ENCODE measurements at places on chromosomes 13 and 19.
A peak's percentile ranks its signal among the peaks of the same experiment; 100 is the strongest.

GRCh38 chr19:38070573-38070972, 153.4 kb downstream of the DPF1 start:
- no peak for DNase-seq

GRCh38 chr13:109568339-109568818, 218.0 kb downstream of the IRS2 start:
- DNase-seq, result no peak

GRCh38 chr19:51002542-51003311, 1.3 kb upstream of the KLK8 start:
- peak; percentile 68 for DNase-seq

- DNase-seq, result peak; percentile 63
Measured at GRCh38 chr19:54162241-54162805, 2.8 kb upstream of the LENG1 start.

- DNase-seq, result no peak
Measured at GRCh38 chr19:3073159-3073563, 10.9 kb upstream of the TLE5 start.

GRCh38 chr19:29896802-29897201, 45.2 kb upstream of the URI1 start:
- DNase-seq, result no peak

GRCh38 chr13:74000876-74001275, 133.3 kb downstream of the KLF12 start:
- no peak for DNase-seq

DNA sequence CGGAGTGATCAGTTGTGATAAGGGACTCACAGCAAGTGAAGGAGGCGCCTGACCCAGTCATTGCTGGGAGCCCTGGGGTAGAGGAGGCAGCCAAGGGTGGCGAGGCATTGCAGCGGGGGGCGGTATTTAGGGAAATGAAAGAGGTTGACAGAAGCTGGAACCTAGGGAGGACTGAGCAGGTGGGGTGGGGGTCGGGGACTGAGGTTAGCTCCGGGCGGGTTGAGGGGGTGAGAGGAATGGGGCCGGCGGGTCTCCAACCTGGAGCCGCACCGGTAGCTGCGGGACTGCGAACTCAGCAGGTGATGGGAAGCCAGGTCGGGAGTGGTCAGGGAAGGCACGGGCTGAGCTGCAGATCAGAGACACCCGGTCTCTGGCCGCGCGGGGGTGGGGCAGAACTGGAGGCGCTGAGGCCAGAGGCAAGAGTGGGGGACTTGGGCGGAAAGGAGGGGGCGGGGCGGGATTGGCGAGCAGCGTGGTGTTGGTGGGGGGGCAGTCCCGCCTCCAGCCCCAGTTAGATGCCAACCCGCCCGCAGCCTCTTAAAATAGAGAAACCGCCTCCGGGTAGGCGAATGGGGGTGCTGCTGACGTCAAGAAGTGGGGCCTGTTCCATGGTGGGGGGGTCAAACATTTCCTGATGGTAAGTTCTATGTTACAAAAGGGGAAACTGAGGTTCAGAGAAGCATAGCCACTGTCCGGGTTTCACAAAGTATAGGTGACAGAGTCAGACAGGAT, 1.5 kb downstream of the MAST3 start:
- DNase-seq, result peak; percentile 43

DNA sequence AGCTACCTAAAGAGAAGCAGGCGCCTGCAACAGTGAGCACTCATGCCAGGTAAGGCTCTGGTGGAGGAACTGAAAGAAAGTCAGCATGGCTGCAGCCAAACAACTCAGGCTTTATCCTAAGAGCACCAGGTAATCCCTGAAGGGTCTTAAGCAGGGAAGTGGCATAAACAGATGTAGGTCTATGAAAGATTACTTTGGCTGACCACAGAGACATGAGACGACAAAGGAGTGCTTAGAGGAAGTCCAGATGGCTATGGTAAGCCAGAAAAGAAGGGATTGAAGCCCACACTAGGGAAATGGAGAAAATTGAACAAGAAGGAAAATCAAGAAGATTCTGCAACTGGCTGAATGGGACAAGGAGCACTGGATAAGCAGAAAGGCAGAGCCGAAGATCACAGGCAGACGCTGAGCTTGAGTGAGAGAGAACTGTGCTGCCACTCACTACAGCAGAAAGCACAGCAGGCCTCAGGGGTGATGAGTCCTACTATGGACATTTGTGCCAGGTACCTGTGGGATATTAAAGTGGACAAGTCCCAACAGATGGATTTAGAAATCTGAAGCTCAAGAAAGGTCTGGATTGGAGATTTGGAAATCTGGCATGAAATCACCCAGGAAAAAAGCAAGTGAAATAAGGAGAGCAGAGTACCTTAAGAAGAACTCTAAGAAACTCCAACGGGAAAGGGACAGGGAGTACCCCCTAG, 4.2 kb downstream of the RCBTB1 start:
- no peak for DNase-seq

DNA sequence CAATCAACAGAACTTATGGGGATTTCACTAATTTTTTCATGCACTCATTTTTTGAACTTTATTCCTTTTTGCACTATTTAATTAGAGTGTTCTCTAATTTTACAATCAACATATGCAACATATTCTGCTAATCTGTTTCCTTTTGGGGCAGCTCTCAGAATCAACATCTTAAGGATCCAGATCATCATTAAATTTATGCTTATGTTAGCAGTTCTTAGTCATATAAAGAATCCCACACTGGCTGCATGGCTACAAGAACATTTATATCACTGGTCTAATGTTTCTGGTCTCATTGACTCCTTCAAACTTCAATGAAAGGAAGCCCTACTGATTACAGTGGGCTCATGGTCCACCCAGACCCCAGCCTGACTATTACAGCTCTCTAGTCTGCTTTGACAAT, 245.2 kb downstream of the RBM26 start:
- DNase-seq, result no peak

- DNase-seq, result no peak
Measured at GRCh38 chr13:25169951-25170553, 2.0 kb downstream of the AMER2 start.

DNA sequence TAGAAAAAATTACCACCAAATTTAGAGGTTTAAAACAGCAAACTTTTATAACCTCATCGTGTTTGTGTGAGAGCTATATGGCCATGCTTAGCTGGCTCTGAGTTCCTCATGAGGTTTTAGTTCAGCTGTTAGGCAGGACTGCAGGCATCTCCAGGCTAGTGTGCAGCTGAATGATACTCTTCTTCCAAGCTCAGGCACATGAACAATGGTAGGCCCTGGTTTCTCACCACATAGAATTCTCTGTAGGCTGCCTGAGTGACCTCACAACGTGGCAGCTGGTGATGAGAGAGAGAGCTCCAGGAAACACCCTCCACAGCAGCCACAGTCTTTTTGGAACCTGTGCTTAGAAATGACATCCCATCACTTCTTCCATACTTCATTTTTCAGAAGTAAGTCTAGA, 540.6 kb upstream of the MIR17HG start:
- no peak for DNase-seq

DNA sequence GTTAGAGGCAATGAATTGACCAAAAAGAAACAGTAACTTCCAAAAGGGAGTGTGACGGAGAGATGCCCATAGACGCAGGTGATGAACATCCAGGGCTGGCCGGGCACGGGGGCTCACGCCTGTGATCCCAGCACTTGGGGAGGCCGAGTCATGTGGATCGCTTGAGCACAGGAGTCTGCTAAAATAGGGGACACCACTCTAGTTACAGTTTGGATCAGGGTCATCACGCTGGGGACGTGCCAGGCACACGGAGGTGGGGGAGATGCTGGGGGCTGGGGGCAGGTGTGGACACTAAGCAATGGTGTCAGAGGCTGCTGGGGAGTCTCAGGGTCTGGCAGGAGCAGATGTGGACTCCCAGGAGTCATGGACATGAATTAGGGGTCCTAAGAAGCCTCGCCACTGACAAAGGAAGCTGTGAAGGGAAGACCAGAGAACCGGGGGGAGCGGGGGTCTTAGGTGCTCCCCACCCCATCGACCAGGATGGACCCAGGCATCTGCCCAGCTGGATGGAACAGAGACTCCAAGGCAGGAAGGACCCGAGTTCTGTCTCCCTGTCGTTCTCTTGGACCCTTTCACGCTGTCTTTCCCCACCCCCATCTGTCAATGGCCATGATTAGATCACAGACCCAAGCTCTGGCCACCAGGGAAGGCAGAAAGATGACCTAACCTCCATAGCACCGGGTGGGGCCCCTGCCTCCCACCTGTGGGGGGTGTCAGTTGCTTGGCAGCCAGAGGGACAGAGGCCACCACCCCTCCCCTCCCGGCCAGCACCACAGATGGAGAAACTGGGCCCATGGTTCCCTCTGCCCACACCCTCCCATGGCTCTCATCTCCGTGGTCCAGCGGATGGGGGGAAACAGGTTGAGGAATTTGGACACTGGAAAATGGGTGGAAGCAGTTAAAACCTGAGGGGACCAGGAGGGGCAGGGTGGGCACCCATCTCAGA, 19.6 kb downstream of the CCDC8 start:
- DNase-seq, result no peak

- DNase-seq, result no peak
Measured at GRCh38 chr13:39200249-39200910, 162.1 kb downstream of the NHLRC3 start.

DNA sequence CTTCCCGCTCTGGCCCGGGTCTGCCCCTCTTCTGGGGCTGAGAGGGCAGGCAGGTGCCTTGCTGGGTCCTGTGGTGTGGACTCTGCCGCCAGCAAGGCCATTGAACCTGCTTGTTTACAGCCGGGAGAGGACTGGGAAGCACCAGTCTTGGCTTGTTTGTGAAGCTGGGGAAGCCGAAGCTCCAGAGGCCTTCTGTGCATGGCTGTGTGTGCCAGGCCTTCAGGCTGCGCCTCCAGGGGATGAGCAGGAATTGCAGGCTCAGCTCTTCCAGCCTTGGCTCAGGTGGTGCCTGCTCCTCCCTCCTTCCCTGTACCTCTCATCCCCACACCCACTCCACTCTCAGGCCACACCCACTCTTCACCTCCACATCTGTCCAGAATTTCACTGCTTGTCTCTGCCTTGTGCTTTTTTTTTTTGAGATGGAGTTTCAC, 17.5 kb downstream of the NDUFB7 start:
- no peak for DNase-seq

GRCh38 chr13:51557875-51558612, 26.2 kb upstream of the WDFY2 start:
- DNase-seq, result no peak

GRCh38 chr13:50306156-50306555, 290.9 kb downstream of the KCNRG start:
- no peak for DNase-seq

DNA sequence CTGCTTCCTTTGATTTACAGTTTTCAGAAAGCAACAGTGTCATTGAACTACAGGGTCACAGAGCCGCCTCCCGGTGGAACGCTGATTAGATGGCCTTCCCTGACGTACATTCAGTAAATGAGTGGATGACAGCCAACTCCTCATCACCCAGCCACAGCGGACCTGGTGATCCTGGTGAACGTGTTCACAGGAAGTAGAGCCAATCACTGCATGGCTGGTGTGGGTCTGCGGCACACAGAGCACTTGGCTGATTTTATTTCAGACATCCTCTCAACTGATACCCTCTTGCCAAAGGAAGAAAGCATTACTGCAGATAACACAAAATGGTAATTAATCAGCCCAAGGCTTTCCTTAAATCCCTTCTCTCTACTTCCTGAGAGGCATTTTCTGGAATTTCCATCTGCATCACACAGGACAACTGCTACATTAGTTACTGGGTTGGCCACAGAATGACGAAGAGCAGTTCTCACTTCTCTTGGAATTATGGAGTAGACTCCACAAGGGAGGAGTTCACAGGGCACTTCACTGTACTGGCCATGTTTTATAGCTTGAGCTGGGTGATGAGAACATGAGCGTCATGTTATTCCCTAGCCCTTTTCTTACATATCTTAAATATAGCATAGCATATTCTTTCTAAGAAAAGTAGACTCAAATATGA, 84.0 kb upstream of the SLC7A1 start:
- DNase-seq, result no peak

- no peak for DNase-seq
Measured at GRCh38 chr19:35322014-35322413, 7.0 kb upstream of the CD22 start.

DNA sequence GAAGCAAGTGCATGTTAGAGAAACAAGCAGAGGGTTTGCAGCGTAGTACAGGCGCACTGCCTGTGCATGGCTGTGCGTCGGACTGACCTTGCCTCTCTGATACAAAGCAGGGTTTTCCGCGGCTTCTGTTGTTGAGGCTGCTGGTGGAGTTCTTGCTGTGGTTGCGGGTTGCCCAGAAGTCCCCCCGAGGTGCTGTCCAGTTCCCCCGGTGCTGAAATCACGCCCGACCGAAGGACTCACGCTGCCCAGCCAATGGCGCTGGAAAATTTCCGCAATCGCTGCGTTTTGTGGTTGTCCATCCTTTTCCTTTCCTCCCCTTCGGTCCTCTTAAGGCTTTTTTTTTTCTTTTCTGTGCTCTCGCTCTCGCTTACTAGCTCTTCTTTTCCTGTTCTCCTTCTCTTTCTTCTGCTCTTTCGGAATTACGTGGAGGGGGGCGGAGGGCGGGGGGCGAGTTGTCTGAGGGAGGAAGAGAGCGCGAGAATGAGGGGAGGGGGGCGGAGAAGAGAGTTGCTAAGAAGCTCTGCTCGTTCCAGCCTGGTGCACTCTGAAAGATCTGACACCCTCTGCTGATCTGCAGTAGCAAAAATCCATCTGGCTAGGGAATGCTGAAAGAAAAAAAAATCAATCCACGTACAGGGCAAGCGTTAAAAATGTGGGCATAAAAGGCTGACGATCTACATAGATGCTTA, at the start of gene SLITRK1:
Gene SLITRK1, minus strand, starts transcription at position 558 of the 689 bp plus-strand sequence. CDS start 967 bp downstream, outside the sequence.
- DNase-seq, result peak; percentile 98

- DNase-seq, result no peak
Measured at GRCh38 chr13:111065698-111066097, 49.4 kb upstream of the ARHGEF7 start.

DNA sequence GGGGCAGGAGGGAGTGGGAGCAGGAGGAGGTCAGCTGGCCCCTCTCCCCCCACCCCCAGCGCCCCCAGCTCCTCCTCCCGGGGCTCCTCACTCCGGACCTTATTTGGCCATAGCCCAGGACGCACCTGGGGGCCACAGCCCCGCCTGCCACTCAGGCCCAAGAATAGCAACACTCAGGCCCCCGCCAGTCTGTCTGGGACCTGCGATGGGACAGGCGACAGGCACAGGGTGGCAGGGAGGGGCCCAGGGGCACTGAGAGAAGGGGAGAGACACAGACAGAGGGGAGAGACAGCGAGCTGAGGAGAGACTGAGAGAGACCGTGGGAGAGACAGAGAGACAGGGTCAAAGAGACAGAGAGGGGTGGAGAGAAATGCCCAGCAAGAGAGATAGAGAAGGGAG, 10.2 kb downstream of the JOSD2 start:
- no peak for DNase-seq

- no peak for DNase-seq
Measured at GRCh38 chr13:103605546-103606326, 539.5 kb upstream of the SLC10A2 start.

- DNase-seq, result no peak
Measured at GRCh38 chr19:2616741-2617392, 85.6 kb downstream of the GNG7 start.

GRCh38 chr13:113187883-113188665, 20.4 kb downstream of the PCID2 start:
- no peak for DNase-seq

- DNase-seq, result no peak
Measured at GRCh38 chr19:4016903-4017638, 9.5 kb downstream of the PIAS4 start.

Data from nephron progenitor cell (in vitro differentiated cells).